Hindlimb muscle (tissue), 1 donor: ENCODE measurements at places on chromosomes 5 and 9. TPM values are rescaled to one million over a fixed set of nuclear protein-coding genes. Genes with fewer than 3 reads are reported as not detected.
A peak's percentile ranks its signal among the peaks of the same experiment; 100 is the strongest.

DNA sequence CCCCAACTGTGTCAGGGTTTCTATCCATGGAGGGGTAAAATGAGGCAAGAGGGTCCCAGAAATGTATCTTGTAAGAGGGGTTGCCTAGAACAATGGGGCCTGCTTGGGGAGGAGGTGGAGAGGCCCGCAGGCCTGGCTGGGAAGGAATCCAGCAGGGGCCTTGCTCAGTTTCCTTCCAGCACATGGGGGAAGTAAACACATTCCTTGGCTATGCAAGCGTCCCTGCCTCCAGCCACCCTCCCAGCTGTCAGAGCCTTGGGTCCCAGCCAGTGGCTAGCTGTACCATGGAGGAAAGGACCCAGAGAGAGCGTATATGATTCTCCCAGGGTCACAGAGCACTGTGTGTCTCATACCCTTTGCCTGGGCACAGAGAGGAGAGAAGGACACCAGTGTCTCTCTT is 71.1 kb upstream of the IL17B start:
- DNase-seq: peak; percentile 68

DNA sequence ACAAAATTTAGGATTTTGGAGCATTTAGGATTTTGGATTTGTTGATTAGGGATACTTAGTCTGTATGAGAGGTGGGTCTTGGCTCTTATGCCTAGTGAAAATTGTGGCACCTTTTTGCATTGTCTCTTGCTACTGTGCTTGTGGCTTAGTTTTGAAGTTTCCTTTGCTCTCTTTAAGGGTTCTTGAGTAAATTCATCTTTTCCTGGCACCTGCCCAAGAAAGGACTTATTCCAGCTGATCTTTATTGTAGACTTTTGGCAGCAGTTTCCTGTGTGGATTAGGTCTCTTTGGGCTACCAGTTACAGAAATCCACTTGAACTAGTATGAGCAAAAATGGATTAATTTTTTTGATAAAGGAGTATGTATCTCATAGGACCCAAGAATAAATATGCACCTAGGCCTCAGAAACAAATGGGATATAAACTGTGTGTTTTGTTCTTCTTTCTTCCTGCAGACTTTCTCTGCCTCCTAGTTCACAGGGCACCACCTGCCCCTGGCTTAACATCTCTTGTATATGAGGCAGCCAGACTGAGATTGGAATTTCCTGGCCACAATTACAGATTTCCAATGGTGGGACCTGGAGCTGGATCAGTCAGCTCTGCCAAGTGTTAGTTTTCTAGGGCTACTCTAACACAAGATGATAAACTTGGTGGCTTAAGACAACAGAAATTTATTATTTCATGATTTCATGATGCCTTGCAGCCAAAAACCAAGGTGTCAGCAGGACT is 44.6 kb downstream of the FOCAD start:
- DNase-seq: peak; percentile 16

GRCh38 chr9:80410106-80410505 is 838.3 kb downstream of the TLE4 start:
- DNase-seq: peak; percentile 40

DNA sequence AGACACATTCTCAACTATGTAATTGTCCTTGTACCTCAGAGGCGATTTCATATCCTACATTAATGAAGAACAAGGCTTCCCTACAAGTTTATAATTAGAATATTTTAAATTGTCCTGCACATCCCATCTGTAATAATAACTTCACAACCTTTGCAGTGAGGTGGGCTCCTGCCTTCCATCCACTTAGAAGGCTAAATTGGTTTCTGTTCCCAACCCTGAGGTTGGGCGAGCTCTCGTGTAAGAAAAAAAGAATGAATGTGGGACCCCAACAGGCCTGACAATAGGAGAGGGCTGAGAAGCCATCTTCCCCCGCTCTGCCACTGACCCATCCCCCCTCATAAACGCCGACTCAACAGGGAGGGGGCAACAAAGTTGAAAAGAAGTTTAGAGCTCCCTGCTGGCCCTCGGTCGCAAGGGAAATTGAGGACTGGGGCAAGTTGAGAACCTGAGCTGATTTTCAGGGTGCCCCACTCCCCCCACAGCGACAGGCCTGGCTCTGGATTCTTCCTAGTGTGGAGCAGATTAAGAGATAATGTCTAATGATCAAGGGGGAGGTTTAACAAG is 9.4 kb downstream of the BARHL1 start:
- no peak for DNase-seq

PCDHB13 gene
- 2.8 TPM for polyA plus RNA-seq

DNA sequence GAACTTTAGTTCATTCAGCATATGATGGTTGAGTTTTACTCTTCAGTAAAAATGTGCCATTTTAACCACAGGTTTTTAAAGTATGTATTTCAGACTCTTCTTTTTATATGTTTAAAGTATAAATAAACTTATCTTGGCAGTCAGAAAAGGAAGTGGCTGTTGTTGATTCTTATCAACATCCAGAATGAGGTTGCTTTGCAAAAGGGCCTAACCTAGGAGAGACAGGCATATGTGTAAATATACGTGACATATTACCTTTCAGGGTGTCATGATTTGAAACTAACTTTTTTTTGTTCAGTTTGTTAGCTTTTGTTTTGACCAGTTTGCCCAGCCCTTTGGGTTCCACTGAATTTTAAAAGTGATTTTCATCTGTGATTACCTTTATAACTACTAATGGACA is 7.4 kb downstream of the SMARCA2 start:
- no peak for DNase-seq

DNA sequence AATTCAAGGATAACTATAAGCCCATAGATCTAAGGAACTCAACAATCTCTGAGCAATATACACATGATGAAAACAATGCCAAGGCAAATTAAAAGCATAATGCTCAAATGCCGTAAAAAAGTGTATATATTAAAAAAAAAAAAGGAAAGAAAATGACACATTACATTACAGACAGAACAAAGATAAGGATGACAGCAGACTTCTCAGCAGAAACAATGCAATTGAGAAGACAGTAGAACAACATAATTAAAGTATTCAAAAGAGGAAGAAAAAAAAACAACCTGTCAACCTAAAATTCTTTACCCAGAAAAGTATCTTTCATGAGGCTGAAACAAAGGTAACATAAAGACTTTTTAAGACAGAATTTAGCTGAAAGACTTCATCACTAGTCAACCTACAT is 591.7 kb downstream of the ZNF608 start:
- no peak for DNase-seq

DNA sequence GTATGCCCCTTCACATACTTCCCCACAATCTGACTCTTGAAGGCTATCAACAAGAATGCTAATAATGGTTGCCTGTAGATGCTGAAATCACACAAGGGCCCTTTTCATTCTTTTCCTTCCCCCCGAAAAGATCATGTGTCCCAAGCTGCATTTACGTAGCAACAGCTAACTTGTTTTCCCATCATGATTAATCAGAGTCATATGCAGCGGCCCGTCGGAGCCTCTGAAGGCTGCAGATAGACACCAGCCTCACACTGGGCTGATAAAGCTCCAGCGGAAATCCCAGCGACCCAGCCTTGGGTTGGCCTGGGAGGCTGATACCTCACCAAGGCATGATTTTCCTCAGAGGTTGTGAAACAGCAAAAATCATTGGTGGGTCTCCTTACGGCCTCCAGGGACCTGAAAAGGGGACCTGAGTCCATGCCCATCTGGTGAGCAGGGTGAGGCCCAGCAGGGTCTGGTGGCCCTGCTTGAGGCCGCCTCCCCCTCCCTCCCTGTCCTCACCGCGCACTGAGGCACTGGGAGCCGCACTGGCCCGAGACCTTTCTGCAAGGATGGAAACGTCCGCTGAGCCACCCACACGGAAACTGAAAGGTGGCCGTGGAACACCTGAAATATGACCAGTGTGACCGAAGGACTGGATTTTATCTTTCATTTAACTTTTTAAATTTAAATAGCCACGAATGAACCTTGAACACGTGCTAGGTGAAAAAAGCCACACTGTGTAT is 114.2 kb upstream of the PHYKPL start:
- DNase-seq: no peak
